ENCODE measurements at places on chromosomes 7 and 10.

GRCh38 chr10:89399956-89400355 is 7.5 kb downstream of the IFIT1 start:
- no peak for DNase-seq

- DNase-seq = no peak
Observed at GRCh38 chr10:73763343-73763742, 18.5 kb upstream of the CHCHD1 start.

DNA sequence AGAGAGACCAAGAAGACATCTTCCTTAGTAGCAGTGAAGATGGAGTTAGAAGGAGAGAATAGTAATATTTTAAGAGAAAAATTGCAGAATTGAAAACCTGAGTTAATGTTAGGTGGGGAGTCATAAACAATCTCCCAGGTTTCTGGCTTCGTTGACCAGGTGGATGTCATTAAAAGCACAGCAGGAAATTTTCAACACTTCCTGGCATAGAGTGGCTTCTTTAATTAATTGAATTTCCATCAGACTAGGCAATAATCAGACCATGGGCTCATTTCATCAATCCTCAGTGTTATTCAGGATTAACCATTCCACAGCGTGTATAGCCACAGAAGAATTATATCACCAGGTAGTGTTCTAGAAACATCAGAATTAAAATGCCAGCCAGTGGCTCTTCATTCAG is 268.2 kb downstream of the CCDC3 start:
- no peak for DNase-seq

GRCh38 chr10:93059975-93060886 is at the start of gene CYP26C1:
TSS of gene CYP26C1 (plus strand) at chr10:93060798. CDS start at chr10:93061264, 466 bp downstream.
- no peak for DNase-seq

- DNase-seq = no peak
Observed at GRCh38 chr10:121110369-121110768, 259.2 kb downstream of the WDR11 start.

DNA sequence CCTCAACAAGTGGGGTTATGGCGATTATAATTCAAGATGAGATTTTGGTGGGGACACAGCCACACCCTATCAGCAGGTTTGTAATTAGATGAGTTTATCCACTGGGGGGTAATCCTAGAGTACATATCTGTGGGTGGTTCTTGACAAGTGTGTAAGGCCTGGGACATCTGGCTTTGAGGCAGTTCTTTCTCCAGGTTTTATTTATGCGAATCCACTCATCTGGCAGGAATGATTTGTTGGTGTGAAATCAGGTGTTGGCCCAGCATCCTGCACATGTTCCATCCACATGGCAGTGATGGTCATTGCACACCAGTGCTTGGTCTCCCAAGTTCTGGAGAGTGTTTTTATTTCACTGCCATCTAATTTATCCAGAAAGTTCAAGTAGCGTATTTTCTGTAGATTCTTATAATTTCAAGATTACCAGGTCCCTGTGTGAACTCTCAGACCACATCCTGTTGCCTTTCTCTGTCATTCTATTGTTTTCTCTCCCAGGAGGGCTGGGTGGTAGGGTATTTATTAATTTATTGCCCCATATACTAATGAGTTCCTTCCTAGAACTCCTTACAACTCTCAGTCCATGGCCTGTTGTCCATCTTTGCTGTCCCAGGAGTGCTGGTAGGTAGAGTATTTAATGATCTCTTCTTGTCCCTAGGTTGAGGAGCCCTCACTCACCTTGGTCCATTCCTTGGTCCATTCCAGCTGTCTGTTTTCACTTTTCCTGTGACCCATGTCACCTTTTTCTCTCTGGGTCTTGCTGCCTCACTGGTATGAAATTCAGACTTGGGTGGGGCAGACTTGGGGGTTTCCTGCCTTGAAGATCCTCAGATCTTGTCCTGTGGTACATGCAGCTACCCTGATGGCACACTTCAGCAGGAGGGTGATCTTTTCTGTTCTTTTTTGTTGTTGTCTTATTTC is 10.4 kb downstream of the RALA start:
- DNase-seq = no peak
